ENCODE measurements at places on chromosomes 4 and X.

GRCh38 chr4:65893271-65893670 is 223.0 kb upstream of the EPHA5 start:
- no peak for DNase-seq

DNA sequence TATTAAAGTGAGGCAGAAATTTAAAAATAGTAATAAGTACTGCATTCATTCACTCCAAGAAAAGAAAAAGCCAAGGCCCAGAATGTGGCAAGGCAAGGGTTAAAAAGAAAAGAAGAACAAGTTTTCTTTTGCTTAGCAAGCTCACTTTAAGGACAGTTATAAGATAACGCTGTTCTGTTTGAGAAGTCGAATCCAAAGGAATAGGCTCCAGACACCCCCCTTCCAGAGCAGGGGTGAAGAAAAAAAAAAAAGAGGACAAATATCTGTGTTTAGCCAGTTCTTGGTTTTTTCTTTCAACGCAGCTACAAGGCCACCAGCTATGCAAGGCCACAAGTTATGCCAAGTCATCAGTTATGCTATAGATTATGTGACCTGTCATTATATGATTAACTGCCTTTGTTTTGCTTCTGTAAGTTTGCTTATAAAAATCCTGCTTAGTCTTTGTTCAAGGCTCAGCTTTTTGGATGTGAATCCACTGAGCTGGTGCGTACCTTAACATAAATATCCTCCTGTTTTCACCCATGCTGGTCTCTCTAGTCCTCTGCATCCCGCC is 1.4 kb downstream of the GRK4 start:
- DNase-seq: no peak

- DNase-seq: no peak
Measured at GRCh38 chr4:89067417-89067816, 10.4 kb upstream of the FAM13A start.

- DNase-seq: no peak
Measured at GRCh38 chr4:137432446-137433311, 99.6 kb downstream of the PCDH18 start.

DNA sequence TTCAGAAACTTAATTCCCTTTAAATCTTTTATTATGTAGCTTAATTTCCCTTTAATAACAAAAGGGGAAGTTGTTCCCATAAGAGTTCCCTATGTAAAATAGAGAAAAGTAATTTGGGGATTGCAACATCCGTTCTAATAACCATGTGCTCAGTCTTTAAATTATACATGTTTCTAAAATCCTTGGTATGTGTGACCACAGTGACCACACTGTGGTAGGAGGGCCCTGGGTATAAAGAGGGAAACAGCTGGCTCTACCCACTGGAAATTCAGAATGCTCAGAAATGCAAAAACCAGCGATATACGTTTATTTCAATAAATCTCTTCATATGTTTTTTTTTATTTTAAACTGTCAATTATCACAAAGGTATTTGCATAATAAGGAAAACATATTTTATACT is 219.1 kb downstream of the FGF13 start:
- no peak for DNase-seq

GRCh38 chrX:2374086-2374485 is 126.7 kb downstream of the DHRSX start:
- no peak for DNase-seq

DNA sequence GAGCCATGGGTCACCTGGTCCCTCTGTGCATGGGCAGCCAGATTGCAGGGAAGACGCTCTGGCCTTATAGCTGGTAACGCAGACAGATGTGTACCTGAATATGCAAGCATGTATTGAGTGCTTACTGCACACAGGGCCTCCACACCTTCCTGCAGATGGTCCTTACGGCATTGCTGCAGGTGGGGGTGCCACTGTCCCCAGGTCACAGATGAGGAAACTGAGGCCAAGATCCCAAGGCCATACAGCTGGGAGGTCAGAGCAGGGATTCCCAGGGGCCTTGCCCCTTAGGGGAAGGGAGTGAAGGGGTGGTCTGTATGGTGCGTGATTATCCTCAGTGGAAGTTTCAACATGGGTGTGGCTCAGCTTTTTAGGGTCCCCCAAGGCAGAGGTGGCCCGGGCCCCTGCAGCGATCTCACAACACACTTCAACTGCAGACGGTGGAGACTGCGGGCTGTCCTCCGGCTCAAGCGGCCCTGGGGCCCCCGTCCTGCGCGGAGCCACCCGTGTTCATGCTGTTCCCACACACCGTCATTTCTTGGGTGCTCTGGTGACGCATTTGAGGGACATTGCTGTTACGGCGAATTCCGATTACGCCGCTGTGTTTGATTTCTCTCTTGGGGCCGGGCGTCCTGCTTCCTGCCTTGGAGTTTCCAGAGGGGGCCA is 8.1 kb downstream of the DOK7 start:
- DNase-seq: no peak

DNA sequence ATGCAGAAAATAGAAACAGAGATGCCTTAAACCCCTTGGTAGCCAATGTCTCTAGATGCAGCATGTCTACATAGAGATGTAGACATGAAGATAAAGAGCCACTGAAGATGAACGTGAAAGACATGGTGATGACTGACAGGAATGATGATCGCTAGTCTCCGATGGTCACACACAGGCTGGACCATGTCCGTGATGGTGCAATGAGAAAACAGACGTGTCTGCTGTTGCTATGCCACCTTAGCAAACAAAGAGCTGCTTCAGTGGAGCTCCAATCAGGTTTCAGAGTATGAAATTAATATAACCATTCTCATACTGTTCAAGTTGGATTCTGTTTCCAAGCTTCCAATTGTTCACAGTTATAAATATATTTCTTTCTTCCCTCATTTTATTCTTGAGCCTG is 256.5 kb downstream of the CAMK2D start:
- DNase-seq: no peak

- no peak for DNase-seq
Measured at GRCh38 chrX:18761750-18762149, 54.3 kb downstream of the PPEF1 start.

DNA sequence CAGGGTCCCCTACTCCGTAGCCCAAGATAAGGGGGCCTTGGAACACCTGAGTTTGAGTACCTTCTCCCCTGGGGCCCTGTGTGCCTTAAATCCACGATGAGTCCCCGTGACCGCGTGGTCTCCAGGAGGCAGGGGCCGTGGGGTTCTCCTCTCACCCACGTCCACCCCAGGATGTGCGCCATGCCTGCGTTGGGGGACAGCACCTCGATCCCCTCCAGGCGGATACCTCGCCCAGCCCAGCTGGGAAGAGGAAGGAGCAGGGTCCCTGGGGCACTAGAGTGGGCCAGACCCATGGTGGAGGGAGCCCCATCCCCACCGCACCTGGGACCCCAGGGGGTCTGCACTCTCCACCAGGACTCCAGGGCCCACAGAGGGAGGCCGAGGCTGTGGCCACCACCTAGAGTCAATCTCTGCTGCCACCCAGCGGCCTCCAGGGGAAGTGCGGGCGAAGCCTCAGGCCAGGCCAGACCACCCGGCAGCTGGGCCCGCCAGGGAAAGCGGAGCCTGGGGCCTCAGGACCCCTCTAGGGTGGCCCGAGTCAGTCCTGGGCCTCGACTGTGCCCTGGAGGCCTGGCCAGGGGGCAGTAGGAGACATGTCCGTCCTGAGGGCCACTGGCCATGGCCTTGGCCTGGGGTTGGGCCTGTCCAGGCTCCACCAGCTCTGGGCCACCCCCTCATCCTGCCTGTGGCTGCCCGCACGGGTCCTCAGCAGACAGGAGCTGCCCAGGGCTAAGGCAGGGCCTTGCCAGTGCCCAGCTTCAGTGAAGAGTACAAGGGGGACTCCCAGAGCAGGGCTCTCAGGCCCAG is 55.0 kb downstream of the FAM53A start:
- peak; percentile 65 for DNase-seq

DNA sequence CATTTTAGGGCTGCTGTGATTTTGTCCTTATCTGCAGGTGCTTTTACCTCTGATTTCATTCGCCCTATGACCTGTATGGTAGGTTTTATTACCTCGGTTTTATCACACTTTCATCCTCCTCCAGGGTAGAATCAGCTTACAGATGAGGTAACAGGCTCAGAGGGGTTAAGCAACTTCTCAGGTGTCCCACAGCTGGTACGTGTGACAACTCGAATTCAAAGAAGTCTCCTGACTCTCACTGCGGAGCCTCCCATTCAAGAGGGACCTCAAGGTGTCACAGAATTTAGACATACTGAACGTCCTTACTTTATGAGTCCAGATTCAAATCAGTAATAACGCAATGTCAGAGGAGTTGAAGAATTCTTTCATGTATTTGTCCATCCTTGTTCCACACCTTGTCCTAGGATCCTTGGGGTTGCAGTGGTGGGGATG is 12.5 kb upstream of the KIAA0232 start:
- DNase-seq: no peak

- no peak for DNase-seq
Measured at GRCh38 chr4:41741354-41741753, 7.2 kb downstream of the PHOX2B start.

GRCh38 chr4:120633810-120634209 is 288.7 kb downstream of the PRDM5 start:
- no peak for DNase-seq

DNA sequence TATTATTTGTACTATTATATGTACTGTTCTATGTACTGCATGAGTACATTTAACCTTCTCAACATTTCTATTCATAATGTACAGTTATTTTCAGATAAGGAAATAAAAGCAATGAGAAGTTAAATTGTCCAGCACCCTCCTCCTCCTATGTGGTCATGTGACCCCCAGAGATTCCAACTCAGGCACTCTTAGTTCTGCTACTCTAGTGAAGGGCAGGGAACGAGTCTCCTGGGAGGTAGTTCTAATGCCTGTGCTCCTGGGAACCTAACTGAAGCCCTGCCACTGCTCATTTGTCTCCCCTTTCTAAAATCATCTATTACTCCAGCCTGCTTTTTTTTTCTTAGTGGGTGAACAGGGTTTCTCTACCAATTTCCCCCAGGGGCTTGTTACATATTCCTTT is 105.9 kb upstream of the GPRIN3 start:
- DNase-seq: no peak

DNA sequence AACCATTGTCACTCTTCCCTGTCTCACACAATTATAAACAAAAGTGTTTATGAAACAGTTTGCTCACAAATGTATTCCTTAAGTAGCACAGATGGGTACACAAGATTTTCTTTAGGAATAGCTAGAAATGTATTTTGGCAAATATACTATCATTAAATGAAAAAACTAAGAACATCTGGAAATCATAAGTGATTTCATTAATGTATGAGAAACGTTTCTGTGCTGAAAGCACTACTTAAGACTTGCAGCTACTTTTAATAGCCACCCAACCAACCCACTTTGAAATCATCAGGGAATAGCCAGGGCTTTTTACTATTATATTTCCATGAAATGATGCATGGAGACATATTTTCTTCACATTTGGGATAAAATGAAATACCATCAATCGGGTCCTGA is 62.3 kb upstream of the NAP1L5 start:
- no peak for DNase-seq

DNA sequence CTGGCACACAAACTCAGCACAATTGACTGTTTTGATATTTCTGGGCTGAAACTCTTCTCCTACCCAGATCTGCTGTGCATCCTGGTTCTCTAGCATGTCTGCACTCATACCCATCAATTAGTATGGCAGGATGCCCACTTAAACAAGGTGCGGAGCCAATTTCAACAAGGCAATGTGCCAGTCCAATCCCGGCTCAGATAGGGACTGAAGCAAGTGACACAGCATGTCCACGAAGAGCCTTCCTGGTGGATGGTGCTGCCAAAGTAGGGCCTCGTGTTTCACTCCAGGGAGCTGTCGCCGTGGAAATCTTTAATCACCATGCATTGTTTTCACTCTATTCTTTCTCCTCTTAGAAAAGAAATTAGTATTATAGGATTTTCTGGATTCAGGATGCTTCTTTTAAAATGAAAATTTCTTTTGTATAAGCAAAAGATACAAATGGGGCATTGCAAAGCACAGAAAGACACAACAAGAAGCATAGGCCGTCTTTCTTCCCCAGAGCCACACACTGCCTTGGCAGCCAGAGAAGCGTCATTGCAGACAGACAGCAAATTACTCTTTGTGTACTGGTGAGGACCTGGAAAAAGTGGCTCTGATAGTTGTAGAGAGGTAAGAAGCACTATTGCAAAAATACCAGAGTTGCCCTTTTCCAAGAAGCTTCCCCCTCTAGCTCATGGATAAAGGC is 40.6 kb upstream of the LSM6 start:
- no peak for DNase-seq

DNA sequence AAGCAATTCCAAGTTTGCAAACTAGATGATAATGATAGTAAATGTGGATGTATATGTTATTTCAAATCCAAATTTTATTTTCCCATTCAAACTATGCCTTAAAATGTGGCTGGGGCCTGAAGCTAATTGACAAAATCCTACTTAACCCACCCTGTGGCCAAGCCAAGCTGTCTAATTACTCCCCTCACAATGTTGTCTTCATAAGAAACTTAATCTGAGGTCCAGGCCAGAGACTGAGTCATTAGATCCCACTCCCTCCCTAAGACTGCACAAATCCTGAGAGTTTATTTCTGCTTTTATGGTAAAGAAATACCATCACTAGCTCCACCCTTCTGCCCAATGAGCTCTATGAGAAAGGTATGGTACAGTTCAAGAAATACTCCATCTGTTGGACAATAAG is 16.6 kb downstream of the SMPX start:
- no peak for DNase-seq

DNA sequence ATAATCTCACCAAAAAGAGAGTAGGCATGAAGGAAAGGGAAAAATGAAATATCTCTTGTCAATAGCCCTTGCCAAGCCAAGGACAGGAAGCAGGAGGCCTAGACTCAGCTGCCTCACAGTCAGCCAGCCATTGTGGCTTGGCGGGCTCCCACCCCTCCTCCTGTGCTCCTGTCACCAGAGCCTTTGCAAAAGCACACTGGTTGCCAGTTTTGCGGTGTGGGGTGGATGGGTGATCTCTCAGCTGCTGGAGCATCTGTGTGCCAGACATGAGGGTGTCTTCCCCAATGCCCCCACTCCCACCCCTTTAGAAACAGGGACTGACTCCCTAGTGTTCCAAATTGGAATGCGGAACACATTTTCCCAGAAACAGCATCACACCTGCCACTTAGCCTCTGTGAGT is 26.1 kb downstream of the ARHGEF6 start:
- DNase-seq: no peak

GRCh38 chr4:30122711-30123110 is 597.5 kb upstream of the PCDH7 start:
- no peak for DNase-seq

DNA sequence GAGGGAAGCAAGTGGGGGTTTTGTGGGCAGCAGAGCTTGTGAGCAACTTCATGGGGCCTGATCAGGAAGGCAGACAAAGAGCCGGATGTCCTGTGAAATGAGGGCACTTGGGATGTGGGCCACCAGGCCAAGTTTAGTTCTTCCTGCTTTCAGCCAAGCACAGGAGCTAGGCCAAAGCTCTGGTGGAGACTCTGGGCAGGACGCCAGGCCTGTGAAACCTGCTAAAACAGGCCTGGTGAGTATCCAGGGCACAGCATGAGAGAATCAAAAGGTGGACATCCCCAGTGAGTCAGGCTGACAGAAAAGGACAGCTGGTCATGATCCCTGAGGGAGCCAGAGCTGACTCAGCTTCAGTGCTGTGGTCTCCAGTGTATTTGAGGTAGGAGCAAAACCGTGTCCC is 95.7 kb downstream of the NPNT start:
- DNase-seq: peak; percentile 45

All from LoVo (cell line).